Right atrium auricular region (tissue), 2 donors: ENCODE measurements at places on chromosomes 3 and 15. TPM values are rescaled to one million over a fixed set of nuclear protein-coding genes. Genes with fewer than 3 reads are reported as not detected.

TPRG1 gene
- total RNA-seq: 0.41 TPM

GRCh38 chr3:16012086-16012485 lies 162.4 kb upstream of the GALNT15 start:
- DNase-seq: no peak
- no peaks in the 10 kb centered on the region for H3K27me3 ChIP-seq
- H3K27ac ChIP-seq: no peak overlapping the region
- no peak overlapping the region for H3K4me3 ChIP-seq
- no peaks in the 10 kb centered on the region for H3K4me1 ChIP-seq

GRCh38 chr15:78080088-78080460 lies 2.6 kb upstream of the TBC1D2B start:
- no peak overlapping the region for H3K27ac ChIP-seq
- no peaks in the 10 kb centered on the region for H3K27me3 ChIP-seq
- no peaks in the 10 kb centered on the region for H3K36me3 ChIP-seq
- H3K4me3 ChIP-seq: no peak overlapping the region

GRCh38 chr3:130345487-130346079 lies at the start of gene COL6A5:
Gene COL6A5 (plus strand): TSS chr3:130345672. CDS start chr3:130373639, 27,967 bp downstream.
- no peak for DNase-seq
- no peaks in the 10 kb centered on the region for H3K4me1 ChIP-seq
- no peak within 1 kb of the TSS for H3K27ac ChIP-seq

DNA sequence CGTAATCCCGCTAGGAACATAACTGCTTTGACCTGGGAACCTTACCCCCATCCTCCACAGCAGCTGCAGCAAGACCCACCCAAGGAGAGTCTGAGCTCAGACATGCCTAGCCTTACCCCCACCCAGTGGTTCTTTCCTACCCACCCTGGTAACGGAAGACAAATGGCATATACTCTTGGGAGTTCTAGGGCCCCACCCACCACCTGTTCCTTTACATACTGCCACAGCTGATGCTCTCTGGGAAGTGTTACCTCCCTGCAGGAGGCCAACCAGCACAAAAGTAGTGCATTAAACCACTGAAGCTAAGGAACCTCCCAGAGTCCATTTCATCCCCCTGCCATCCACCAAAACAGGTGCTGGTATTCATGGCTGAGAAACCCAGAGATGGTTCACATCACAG lies 50.6 kb upstream of the AZI2 start:
- H3K4me1 ChIP-seq: no peaks in the 10 kb centered on the region
- no peaks in the 10 kb centered on the region for H3K27me3 ChIP-seq
- H3K4me3 ChIP-seq: no peak overlapping the region
- no peak for DNase-seq
